ENCODE measurements at places on chromosomes 11 and 22.
A peak's percentile ranks its signal among the peaks of the same experiment; 100 is the strongest.

GRCh38 chr22:43567691-43568324 is 156.0 kb downstream of the MPPED1 start:
- DNase-seq: no peak

DNA sequence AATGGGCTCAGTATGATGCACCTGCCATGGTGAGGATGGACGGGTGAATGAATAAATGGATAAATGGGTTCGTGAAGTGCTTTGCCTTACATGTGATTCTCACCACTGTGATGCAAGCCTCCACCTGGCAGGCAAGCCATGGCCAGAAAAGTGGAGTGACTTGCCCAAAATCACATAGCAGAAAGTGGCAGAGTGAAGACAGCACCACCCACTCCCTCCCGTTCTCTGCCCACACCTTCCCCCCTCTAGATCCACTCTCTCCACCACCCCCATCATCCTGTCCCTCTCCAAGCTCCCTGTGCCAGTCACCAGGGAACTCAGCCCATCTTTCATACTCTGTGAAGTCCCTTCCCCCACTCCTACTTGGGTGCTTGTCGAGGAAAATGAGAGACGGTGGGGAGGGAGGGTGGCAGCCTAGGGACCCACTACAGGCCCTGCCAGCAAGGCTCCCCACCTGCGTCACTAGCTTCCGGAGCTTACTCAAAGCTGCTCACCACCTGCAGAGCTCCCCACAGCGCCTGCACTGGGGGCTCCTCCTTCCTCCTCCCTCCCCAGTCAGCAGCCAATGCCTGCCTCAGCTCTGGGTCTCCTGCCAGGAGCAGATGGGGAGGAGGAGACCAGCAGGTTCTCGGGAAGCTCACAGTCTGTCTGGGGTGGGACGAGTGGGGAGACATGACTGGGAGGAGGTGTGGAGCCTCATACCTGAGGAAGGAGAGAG is 82.3 kb downstream of the PDE2A start:
- no peak for DNase-seq

GRCh38 chr11:126702987-126703386 is 297.6 kb downstream of the KIRREL3 start:
- DNase-seq: no peak

DNA sequence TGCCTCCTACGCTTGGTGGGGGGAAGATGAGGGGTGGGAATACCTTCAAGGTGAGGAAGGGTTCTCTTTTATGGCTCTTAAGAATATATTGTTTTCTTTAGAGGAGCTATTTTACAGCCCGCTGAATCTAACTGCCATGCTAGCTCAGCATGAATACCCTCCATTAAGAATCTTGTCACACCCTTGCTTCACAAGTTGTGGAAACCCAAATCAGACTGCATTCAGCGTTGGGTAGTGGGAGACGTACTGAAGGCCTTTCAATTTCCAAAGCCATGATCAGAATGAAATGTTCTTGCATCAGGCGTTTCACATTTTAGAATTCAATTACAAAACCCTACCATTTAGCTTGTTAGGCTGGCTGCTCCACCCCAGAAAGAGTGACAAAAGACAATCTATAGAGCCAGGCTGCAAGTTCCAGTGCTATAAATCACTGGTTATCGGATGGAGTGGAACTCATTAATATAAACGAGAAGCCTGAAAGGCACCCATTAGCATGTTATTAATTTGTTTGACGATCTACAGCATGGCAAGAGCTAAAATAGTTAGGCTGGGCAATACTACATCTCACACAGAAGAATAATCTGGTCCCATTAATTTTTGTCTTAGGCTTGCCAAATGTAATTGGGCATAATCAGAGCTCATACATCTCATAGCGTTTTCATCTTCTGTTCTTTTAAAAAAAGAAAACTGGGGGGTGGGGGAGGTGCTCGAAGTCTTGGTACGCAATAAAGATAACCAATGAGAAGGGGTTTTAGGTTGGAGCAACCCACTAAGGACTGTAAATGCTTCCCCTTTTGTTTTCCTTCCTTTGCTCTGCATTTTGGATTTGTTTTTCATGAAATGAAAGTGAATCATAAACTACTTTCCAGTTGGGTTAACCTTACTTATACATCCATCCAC is 57.5 kb downstream of the ABTB2 start:
- DNase-seq: no peak

DNA sequence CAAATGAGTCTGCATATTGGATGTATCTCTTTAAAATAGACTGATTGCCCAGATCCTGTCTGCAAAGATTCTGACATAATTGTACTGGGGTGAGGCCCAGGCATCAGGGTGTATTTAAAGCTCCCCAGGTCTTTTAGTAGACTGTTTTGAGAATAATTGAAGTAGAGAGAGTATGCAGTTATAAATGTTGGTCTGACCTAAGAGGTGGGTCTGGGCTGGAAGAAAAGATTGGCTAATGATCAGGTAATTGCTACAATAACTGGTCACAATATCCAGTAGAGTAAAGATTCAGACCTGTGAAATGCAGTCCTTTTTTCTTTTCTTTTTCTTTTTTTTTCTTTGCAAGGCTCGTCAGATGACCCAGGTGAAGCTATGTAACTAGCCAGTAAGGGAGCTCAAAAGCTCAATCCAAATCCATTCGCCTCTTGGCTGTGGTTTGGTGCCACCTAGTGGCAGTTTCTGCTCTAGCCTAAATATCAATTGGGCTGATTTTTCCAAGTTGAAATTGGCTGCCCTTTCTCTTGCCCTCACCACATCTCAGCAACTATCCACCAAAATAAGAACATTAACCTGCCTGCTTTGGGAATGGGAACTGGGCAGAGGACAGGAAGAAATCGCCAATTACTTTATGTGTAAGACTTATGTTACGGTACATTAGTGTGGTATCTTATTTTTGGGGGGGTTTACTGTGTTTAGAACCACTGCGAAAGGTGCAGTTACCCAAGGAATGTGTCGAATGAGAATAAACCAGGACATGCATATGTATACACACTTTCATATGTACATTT is 45.9 kb downstream of the ZNF143 start:
- DNase-seq: peak; percentile 75

- peak; percentile 32 for DNase-seq
Observed at GRCh38 chr11:16013649-16014275, 342.6 kb downstream of the SOX6 start.

DNA sequence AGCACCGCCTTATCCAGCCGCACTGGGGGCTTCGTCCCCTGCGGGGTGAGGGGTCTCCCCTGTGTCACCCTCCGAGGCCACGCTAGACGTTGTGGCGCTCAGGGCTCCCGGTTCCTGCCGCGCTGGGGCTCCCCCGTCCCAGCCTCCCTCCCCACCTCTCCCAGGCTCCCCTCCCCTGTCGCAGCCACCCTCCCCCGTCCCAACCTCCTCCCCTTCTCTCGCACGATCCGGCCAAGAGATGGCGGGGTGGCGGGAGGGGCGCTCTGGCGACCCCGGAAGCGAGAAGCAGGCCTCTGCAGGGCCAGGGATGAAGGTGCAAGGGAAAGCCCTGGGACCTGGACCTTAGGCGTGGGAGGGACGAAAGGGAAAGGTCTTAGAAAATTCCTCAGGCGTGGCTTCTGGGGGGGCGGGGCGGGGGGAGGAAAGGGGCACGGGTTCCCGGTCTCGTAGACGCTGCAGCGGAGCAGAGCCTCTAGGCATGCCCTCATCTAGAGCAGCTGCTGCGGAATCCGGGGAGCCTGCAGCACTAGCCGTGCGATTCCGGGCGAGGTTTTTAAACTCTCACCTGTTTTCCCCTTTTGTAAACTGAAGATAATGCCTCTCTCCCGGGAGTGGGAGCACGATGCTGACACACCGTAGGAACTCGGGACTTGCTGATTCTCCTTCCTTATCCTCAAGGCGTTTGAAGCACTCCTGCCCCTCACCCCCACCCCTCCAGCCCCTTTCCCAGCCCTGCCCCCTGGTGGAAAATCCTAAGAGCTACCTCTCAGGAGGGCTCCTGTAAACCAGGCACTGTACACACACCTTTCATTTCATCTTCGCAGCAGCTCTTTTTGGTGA is 14.4 kb downstream of the KCNJ5 start:
- DNase-seq: peak; percentile 57

GRCh38 chr11:118291477-118292135 is 12.9 kb upstream of the CD3E start:
- no peak for DNase-seq

- DNase-seq: no peak
Observed at GRCh38 chr11:69371731-69372588, 78.0 kb downstream of the MYEOV start.

DNA sequence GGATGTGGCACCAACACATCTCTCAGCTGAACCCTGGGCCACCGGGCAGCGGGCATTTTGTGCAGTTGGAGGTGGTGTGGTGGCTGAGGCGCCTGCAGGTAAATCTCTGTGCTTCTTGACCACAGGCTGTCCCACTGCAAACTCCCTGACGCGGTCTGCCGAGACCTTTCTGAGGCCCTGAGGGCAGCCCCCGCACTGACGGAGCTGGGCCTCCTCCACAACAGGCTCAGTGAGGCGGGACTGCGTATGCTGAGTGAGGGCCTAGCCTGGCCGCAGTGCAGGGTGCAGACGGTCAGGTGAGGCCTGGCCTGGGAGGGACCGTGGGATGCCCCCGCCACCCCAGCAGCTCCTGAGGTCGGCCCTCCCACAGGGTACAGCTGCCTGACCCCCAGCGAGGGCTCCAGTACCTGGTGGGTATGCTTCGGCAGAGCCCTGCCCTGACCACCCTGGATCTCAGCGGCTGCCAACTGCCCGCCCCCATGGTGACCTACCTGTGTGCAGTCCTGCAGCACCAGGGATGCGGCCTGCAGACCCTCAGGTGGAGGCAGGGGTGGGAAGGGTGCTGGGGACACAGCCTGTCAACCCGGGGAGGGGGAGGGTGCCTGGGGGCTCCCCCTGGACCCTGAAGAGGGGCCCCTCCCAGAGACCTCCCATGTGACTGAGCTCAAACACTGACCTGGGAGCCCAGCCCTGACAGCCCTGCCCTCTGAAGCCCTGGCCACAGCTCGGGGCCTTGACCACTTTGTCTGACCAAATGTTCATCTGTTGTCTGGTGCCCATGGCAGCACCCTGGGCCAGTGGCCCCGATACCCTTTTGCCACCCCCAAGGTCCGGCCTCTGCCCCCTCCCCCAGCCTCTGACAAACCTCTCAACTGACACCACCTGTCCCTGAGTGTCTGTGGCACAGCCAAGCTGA is 4.6 kb upstream of the PGGHG start:
- DNase-seq: no peak

- DNase-seq: no peak
Observed at GRCh38 chr22:37095113-37095512, 14.4 kb downstream of the TMPRSS6 start.

DNA sequence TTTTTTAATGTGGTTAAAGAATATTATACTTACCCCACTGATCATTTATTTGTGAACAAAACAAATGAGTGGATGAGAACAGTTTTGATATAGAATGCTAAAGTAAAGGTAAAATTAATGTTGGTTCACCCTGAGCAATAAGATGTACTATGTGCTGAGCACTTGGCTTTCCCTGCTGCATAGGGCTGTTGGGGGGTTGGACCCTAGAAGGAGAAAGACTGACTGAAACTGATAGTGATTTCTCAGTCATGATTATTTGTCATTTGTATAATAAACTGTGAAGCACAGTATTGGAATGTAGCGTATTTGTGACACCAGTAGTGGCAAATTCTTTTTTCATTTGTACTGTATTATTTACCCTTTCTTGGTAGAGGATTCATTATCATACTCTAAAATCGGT is 63.3 kb downstream of the PRMT3 start:
- DNase-seq: no peak

DNA sequence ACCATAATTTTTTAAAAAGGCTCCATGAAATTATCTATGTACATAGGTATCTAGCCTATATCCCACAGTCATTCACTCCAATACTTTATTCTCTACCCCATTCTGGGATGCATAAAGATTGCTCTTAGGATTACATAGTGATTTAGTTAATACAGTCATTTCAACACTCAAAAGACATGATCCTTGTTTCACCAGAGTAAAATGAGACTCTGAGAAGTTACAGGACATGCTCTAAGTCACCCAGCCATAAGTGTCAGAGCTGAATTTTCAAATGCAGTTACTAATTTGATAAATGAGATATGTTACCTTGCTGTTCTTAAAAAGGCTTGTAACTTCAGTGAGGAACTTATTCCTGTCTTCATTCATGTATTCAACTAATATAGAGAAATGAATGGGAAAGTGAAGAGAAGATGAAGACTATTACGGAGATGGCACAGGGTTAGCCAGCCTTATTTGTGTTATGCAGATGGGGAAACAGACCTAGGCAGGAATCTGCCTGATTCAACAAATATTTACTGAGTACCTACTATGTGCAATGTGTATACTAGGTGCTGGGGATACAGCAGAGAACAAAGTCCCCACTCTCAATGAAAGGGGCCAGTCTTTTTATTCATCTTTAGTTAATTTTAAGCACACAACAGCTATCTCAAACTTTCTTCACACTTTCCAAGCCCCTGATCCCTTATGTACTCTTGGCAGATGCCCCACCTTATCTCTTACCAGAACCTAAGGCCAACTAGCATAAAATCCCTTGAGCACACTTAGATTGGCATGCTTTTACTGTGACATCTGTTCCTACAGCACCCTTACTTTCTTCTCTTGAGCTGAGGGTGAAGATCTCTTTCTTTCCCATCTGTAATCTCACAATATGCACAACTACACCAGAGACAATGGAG is 21.6 kb downstream of the MAPK1 start:
- DNase-seq: no peak

DNA sequence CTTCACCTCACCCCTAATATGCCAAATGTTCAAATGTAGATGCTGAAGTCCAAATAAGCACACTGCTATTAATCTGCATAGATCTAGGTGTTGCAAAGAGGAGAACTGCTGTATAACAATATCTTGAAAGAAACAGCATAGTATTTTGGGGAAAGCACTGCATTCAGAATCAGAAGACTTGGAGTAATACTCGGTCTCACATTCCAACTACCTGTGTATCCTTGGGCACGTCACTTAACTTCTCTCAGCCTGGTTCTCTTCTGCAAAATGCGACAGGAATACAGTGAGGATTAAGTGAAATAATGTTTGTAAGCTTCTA is 332 bp upstream of the HMGXB4 start:
- no peak for DNase-seq

- peak; percentile 79 for DNase-seq
Observed at GRCh38 chr11:108647701-108648527, 17.0 kb upstream of the DDX10 start.

GRCh38 chr11:104798789-104799188 is 99.5 kb downstream of the CASP12 start:
- no peak for DNase-seq

- DNase-seq: peak; percentile 87
Observed at GRCh38 chr11:107562647-107563208, 2.8 kb downstream of the ALKBH8 start.

DNA sequence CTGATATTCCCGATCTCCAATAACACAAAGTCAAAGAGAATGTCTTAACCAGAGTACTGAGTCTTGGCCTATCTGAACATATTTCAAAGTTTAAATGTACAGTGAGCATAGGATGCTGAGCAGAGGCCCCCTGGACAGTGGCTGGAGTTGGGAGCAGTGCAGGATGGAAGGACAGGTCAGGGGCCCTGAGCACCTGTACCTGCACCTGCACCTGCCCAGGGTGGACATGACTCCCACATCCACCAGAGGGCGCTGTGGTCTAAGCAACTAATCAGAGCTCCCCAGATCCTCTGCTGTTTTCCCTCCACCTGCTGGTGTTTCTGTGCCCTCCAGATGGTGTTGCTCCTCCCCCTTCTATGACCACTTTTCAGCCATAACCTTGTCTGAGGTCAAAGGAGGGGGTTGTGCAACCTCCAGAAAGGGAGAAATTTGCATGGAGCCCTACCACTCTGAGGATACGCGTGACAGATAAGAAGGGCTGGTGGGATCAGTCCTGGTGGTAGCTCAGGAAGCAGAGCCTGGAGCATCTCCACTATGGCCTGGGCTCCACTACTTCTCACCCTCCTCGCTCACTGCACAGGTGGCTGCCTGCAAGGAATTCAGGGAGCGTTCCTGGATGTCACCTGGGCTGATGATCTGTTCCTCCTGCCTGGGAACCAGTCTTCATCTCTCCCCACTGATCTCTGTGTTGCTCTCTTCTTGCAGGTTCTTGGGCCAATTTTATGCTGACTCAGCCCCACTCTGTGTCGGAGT is 49.1 kb upstream of the VPREB1 start:
- peak; percentile 49 for DNase-seq
